ENCODE measurements at places on chromosomes 4 and X.

DNA sequence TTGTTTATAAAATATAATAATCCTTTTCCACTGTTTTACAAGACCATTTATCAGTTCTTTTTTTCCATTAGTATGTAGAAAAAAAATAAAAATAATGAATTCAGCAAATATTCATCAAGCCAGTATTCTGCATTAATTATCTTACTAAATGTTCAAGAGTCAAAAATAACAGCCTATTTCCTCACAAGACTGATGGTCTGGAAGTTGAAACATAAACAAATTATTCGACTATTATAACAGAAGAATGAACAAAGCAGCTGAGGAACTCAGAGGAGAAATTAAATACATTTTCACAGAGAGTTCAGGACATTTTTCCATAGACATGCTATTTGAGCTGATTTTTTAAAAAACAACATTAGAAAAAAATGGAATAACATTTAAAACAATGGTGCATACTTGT is 2594.8 kb downstream of the ARAP2 start:
- no peak for DNase-seq

- DNase-seq, result no peak
These were observed 53.7 kb downstream of the SEPSECS start for GRCh38 chr4:25106363-25107151.

GRCh38 chr4:38699112-38699511 is 35.1 kb downstream of the KLF3 start:
- DNase-seq, result no peak

DNA sequence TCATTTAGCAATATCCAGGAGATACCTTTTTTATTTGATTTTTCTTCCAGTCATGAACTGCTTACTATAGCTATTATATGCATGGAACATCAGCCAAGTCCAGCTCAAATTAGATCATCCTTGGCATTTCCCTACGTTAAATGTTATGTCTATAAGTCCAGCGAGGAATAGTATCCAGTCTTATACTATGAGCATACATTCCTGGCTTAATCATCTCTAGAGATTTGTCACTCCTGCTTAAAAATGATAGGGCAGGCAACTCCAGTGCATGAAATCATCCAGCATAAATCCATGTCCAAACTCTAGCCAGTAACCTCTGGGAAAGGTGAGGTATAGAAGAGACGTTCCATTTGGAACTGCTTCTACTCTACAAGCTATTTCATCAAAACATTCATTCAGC is 126.7 kb upstream of the VCX2 start:
- no peak for DNase-seq

GRCh38 chr4:156795727-156796126 is 175.9 kb downstream of the PDGFC start:
- no peak for DNase-seq

DNA sequence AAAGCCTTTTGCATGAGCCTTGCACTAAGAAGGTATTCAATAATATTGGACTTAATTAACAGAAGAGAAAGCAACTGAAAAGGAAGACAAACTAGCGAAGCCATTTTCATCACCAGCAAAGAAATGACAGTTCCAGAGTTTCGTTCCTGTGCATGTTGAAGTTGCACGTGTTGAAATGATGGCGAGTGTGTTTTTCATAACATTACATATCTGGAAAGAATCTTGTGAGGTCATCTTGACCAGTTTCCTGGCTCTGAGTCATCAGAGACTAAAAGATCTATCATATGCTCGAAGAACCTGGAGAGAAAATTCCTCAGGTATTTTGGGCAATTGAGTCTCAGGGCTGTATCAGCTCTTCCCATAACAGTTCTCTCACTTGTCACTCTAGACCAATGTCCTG is 106.2 kb upstream of the MAML3 start:
- DNase-seq, result no peak

GRCh38 chr4:153268295-153268694 is 64.1 kb downstream of the TRIM2 start:
- no peak for DNase-seq

DNA sequence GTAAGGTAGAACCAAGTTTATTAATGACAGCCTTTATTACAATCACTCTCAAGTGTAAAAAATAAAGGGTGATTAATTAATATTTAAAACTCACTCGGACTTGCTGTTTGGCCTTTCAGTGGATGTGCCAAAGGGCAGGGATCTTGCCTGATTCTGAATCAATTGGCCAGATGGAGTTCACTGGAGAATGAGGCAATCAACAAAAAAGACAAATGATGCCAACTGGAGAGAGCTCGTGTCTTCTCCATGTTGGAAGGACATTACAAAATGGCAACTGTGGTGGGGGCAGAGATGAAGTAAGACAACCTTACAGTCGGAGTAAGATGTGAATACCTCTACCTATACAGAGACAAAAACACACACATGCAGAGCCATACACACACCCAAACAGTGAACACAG is 188.0 kb downstream of the TSPAN5 start:
- no peak for DNase-seq

DNA sequence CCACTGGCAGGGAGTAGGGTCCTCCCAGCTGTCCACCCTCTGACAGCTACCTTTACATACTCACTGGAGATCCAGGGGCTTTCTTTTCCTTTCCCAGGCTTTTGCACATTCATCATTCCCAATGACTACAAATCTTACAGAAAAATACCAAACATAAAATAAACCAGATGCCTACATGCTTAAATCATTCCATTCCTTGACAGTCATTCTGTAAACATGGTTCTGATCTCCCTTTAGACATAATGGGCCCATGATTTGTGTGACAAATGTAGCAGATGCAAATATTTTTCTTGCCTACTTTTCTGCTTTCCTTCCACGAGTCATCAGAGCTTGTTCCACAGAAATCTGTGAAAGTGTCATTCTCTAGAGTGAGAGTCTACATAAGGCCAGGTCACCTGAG is 207.0 kb downstream of the IDS start:
- DNase-seq, result no peak

GRCh38 chrX:53260836-53261235 is 20.5 kb downstream of the IQSEC2 start:
- no peak for DNase-seq

GRCh38 chr4:34417160-34417559 is 1827.2 kb downstream of the ARAP2 start:
- no peak for DNase-seq

DNA sequence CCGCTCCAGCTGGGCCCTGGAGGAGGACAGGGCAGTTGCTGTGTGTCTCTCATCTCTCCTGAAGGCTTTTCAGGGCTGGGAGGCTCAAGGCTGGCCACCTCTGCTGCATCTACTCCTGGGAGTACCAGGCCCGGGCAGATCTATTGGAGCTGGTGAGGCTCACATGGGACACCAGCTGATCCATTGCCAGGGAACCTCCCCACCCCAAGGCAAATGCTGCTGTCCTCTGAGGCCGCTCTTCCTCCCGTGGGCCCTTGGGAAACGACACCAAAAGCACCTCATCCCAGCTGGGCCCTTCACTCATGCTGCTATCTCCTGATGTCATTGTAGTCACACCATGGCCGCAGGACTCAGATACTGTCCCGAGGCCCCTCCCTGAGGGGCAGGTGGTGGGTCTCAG is 3.6 kb downstream of the UBL4A start:
- no peak for DNase-seq

DNA sequence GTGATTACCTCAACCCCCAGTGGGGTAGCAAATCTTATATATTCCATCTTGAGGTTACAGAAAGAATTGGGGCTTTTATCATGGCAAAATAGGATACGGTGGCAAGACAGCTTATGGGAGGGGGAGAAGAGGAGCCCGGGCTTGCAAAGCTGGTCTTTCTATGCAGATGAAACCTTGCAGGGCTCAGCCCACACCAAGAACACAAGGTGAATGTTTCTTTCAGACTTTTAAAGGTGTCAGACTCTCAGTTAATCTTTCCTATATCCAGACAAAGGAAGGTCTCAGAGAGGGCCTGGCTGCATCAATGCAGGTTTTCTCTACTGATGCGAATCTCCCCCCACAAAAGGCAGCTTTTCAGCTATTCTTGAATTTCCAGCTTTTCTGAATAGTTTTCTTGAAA is 59.9 kb upstream of the WDR17 start:
- DNase-seq, result no peak

- DNase-seq, result no peak
These were observed 250.4 kb downstream of the RAB28 start for GRCh38 chr4:13233755-13234154.

GRCh38 chrX:23390979-23391378 is 56.3 kb downstream of the PTCHD1 start:
- no peak for DNase-seq

DNA sequence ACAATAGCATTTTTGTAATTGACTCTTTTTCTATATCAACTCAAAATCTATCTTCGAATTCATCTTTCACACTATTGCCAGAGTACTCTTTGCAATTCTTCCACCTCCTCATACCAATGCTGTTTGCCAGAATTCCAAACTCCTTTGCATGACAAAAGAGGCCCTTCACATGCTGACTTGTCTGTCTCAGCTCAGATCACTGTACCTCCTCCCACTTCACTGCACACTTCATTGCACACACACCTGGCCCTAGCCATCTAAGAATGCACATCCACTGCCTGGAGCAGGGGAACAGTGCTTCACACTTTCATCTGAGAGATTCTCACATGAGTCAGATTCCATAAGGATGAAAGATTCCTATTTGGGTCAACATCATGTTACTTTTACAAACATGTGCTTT is 56.5 kb downstream of the PRDM5 start:
- DNase-seq, result no peak

GRCh38 chr4:155769090-155769489 is 10.3 kb downstream of the GUCY1B1 start:
- no peak for DNase-seq
